ENCODE measurements at places on chromosomes 6 and 20. TPM values are rescaled to one million over a fixed set of nuclear protein-coding genes. Genes with fewer than 3 reads are reported as not detected.

KHDRBS2 gene
- not detected for total RNA-seq

DNA sequence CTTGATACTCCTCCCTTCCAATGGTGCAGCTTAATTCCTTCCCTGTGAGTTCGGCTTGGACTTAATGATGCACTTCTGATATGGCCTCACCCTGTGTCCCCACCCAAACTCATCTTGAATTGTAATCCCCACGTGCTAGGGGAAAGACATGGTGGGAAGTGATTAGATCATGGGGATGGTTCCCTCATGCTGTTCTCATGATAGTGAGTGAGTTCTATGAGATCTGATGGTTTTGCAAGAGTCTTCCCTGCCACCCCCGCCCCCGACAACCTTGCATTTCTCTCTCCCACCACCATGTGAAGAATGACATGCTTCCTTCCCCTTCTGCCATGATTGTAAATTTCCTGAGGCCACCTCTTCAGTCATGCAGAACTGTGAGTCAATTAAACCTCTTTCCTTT is 50.3 kb upstream of the HLA-G start:
- DNase-seq: no peak

GRCh38 chr6:156658966-156659821 is 118.0 kb upstream of the ARID1B start:
- peak; percentile 8 for DNase-seq

- DNase-seq: no peak
Measured at GRCh38 chr20:49691818-49692568, 21.7 kb downstream of the B4GALT5 start.
